ENCODE measurements at places on chromosomes 16 and 17.

DNA sequence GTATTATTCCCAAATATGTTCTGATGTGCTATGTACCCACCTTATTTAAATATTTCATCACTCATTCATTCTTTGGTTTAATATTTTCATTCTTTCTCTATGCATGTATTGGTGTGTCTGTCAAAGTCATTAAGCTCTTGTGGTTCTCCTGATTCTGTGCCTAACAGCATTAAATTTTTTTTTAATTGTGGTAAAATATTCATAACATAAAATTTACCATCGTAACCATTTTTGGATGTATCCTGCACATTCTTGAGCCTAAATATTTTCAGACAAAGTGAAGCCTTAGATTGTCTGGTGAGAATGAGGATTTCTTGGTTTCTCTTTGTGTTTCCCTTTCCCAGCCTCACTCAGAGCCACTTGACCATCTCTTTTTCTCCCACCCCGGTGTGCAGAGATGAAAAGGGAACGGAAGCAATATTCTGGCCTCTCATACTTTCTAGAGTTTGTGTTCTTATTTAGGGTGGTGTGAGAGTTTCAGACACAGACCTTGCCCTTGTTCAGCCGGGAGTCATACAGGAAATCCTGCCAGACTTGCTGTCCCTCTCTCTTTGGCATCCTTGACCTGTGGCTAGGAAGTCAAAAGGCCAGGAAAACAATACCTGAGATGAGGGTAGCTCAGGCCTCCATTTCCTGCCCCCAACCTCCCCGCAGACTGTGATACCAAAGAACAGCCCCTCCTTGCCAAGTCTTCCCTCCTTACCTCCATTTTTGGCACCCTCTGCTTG is 4.9 kb downstream of the CCL5 start:
- DNase-seq: no peak

- DNase-seq: no peak
Measured at GRCh38 chr17:7835814-7836595, 2.0 kb downstream of the KDM6B start.

- no peak for DNase-seq
Measured at GRCh38 chr17:62101090-62101489, 36.0 kb upstream of the MED13 start.

DNA sequence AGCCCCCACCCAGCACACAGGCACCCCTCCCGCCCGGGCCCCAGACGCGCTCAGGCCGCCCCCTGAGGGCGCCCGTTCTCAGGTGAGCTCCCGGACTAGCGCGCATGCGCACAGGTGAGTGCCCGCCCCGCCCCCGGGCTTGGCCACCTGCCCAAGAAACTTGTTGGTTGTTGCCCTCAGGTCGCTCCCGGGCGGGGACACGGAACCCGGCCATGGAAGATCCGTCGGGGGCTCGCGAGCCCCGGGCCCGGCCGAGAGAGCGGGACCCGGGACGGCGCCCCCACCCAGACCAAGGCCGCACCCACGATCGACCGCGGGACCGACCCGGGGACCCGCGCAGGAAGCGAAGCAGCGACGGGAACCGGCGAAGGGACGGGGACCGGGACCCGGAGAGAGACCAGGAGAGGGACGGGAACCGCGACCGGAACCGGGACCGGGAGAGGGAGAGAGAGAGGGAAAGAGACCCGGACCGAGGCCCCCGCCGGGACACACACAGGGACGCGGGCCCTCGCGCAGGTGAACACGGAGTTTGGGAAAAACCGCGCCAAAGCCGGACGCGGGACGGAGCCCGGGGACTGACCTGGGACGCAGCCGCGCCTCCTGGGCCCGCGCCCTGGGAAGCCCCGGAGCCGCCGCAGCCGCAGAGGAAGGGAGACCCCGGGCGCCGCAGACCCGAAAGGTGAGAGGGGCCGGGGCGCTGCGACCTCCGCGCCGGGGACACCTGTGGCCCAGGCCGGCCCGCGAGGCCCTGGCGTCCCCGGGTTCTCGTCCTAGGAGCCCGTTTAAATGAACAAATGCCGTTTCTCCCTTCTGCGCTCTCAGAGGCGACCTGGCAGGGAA is at the start of gene MARVELD3:
MARVELD3 (plus strand) TSS at position 167 of the 840 bp plus-strand sequence; CDS start at position 213, 46 bp downstream.
- DNase-seq: no peak

DNA sequence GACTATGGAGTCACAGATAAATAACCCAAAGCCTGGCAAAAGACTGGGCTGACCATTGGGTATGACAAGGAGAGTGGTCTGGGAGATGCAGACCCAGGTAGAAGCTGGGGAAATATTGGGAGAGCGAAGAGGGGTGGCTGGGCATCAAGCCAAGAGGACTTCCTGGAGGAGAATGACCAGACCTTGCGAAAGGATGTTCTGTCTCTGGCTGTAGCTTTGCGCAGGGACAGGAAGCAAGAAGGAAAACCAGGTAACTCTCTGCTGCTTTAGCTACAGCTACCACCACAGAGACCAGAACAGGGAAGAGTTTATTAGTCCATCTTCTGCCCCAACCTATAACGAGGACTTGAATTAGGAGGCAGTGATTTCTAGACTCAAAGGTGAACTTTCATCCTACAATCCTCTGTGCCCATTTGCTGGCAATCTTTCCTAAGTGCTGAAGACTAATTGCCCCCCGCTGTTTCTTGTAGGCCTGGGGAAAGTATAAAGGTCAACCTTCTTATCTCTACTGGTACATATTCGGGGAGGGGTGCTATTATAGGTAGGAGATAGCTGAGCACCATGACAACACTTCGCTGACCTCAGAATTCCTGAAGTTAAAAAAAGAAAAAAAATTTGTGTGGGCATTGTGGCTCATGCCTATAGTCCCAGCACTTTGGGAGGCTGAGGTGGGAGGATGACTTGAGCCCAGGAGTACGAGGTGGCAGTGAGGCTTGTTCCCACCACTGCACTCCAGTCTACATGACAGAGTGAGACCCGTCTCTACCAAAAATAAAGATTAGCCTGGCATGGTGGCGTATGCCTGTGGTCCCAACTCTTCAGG is 19.1 kb upstream of the KIFC3 start:
- no peak for DNase-seq

DNA sequence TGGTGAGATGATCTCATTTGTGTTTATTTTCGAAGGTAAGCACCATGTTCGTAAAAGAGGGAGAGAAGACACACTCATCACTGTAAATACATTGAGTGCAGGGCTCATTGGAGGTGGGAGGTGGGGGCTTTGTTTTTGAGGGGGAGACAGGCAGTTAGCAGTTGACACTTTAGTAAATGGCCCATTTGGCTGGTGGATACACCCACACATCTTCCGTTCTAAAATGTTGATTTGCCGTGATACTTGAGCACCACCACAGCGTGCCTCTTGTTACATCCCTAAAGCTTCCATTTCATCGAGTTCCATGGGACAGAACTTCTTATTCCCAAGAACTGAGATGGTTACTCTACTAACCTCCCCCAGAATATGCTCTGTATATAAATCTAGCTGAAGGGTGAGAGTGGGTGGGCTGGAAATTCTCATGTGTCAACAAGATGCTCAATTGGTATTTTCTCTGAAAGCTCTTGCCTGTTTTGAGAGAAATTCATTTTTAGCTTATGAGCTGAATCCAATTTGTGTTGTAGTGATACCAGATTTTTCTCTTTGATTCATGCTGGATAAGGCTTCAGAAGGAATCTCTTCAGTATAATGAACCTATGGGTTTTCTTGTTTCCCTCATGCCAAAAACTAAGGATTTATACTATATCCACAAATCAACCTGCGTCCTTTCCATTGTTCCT is 314.3 kb downstream of the RBFOX1 start:
- DNase-seq: no peak

DNA sequence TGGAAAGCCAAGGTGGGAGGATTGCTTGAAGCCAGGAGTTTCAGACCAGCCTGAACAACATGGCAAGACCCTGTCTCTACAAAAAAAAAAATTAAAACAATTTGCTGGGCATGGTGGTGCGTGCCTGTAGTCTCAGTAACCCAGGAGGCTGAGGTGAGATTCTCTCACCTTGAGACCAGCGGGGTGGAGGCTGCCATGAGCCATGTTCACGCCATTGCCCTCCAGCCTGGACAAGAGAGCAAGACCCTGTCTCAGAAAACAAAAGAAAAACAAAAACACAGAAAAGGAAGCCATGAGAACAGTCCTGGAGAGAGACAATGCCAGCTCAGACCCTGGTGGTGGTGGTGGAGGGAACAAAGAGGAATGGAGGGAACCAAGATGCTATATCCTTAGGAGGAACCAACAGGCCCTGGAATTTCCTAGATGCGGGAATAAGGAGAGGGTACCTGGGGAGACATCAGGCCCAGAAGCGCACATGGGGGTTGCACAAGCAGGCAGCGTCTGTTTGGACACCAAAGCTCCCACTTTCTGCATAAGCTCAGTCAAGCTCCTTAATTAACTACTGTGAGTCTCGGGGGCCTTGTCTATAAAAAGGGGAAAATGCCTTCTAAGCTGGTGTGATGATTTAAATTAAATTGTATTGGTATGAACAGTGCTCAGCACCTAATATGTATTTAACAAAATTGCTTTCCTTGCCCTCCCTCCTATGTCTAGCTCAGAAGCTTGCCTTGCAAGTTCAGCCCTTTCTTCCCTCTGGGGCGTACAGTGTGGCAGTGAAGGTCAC is 143.8 kb downstream of the CCT6B start:
- DNase-seq: no peak

DNA sequence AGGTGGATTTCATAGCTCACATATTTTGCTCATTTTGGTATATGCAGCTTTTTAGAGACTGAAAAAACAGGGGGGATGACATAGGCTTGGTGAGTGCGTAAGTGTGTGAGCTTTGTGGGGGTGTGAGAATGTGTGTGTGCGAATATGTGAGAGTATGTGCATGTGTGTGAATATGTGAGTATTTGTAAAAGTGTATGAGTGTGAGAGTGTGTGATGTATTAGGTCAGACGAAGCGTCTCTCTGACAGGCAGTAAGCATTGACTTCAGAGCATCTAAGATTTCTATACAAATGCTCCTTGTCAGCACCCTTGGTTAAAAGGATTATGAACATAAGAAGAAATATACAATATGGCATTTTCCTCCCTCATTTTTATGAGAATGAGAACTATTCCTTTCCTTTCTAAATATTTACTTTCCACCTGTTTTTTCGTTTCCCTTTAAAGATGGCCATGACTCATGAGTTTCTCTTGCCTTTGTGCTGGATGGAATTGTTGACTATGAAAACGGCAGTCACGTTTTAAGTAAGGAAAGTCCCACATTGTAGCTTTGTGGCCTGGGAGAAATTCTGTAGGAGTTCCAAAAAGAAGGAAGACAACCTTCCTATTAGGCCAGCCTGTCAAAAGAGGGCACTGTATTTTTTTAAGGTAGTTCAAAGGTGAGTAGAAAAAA is 276.4 kb downstream of the FOXL1 start:
- no peak for DNase-seq

DNA sequence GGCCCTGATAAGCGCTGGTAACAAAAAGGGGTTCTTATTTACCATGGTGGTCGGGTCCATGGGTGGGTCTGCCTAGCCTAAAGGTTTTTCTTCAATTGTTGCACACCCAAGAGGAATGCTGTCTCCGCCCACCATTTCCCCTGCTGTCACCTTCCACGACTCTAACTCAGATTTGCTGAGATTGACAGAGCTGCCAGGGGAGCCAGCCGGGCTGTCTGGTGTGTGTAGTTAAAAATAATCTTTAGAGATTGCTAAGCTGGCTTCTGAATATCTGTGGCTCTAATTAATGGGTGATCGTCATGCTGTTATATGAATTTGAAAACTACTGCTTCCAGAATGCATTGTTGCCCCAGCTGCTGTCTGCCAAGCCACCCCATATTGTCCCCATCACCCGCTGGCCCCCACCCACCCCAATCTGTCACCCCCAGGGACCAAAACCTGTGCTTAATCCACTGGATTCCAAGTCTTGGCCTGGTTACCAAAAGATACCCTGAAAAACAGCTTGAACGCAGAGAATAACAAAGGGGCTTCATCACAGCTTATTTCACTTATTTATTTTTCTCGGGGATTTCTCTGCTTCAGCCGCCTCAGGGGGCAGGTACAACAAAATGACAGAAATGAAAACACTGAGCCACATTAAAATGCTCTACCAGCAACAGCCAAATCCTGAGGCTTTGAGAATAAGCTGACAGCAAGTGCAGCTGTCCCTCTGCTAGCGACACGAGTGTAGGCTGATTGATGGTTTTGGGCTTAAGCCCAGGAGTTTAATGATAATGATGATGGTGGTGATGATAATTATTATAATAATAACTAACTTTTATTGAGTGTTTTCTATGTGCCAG is 46.1 kb upstream of the NLK start:
- DNase-seq: no peak

GRCh38 chr16:15640966-15641365 is 2.0 kb downstream of the MARF1 start:
- no peak for DNase-seq

DNA sequence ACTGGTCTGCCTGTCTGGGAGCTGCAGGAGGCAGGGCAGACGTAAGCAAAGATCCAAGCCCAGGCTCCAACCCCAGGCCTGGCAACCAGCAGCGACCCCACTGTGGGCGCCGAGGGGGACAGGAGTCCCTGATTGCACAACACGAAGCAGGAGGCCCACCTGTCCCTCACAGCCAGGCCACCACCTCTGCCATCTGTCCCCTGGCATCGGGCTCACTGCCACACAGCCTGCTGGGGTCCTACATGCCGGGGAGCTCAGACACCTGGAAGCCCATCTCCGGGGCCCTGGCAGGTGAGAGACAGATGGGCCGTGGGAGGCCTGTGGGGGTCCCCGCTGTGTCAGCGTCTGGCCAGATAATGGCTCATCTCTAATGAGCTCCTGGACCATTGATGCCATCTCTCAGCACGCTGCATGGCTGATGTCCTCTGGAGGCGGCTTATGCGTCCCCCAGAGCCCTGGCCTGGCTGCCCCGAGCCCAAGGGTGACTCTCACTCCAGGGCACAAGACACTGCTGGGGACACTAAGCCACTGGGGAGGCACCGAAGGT is 11.3 kb upstream of the RASD1 start:
- no peak for DNase-seq

DNA sequence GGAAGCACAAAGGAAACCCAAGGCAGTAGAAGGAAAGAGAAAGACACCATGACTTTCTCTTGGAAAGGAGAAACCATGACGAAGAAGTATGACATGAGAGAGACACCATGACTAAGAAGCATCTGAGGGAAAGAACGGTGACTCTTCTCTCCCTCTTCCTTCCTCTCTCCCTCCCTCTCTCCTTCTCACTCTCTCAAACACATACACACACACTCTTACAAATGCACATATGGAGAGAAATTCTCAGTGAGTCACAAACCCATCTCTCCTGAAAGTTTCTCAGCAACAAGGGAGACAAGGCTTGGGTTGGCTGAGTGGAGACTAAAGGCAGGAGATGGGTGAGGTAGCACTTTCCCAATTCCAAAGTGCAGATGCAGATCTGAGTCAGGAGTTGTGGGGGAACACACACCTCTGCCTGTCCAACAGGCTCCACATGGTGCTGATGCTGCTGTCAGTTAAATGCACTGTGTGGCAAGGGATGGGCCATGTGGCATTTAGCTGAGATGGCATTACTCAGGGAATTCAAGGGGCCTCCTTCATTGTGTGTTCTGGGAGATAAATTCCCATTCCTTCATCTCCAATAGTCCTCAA is 336.7 kb upstream of the C16orf82 start:
- no peak for DNase-seq
